ENCODE measurements at places on chromosomes 7 and 10.

- no peak for DNase-seq
These were observed 15.8 kb upstream of the KMT2E start for GRCh38 chr7:104998040-104998752.

GRCh38 chr7:74398426-74398825 lies 55.3 kb upstream of the GTF2IRD1 start:
- DNase-seq, result no peak

DNA sequence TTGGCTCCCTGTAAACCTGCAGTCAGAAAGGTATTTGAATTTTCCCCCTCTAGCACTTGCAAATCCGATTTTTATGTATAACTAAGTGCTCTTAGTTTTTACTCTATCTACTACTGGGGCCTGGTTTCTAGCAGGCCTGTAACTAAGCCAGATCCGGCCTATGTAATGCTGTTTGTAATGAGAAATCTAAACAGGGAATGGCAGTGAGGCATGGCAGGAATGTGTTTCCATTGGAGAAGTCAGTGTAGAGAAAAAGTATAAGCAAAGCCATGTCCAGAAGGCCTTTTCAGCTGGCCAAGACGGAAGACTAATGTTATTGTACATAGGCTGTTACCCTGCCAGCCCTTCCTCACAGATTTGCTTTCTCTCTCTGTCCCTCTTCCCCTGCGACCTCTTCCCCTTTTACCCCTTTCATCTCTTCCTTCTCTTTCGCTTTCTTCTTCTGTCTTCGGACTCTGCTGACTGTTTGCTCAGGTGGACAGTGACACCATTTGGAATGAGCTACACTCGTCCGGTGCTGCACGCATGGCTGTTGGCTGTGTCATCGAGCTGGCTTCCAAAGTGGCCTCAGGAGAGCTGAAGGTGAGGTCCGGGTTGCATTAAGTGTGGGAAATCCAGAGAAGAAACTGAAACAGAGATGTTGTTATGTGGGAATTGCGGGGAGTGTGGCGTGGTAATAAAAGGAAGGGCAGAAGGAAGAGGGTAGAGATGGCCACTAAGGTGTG lies 297.5 kb downstream of the HDAC9 start:
- no peak for DNase-seq

DNA sequence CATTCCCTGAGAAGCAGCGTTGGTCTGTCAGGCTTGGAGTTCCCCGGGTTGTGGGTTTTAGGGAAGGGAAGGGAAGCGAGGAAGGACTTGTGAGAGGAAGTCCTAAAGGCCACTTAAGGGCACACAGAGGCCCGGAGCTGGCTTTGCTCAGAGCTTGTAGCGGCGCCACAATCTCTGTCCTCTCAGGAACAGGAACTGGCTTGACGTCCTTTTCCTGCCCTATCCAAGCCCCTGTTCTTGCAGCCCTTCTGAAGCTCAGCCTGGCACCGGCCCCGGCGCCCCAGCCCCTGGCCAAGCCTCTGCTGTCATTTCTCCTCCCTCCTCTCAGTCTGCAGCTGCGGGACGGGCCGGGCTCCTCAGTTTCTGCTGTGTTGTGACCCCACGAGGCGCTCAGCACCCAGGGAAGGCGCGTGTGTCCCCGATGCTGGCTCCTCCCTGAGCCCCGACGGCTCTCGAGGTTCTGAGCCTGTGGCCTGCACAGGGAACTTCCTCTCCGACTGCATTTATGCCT lies at the start of gene GIMAP8:
GIMAP8 (plus strand) TSS at position 140 of the 511 bp plus-strand sequence. CDS start 16,069 bp downstream, outside the sequence.
- peak; percentile 95 for DNase-seq

DNA sequence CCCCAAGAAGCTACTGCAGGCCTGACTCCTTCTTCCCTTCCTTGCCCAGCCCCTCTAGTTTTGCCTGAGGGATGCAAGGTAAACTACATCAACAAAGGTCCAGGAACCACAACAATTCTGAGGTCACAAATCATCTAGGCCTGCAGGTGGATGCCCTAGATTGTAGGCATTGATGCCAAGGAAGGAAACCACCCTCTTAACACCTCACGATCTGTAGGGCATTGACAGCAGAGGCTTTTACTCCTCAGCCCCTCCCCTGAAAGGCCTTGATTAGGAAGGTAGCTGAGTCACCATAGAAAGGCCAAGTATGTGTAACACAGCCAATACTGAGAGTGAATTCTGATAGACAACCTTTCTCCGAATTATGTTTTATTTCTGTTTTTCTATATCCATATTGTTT lies 46.7 kb upstream of the FAM3C start:
- no peak for DNase-seq

DNA sequence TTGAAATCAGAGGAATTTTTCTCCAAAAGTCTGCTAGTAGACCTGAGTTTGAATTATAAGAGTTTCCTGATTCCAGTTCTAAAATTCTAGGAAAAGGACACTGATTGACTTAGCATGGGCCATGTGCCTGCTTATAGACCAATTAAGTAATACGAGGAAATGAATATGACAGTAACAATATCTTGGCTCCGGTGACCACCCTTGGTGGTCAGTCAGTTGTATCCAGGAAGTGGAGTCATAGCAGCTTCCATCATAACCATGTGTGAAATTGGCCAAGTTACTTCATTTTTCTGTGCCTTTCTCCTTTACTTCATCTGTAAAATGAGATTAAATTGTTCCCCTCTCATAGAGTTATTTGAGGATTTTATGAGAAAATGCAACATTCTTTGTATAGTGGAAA lies 66.9 kb downstream of the MTPAP start:
- peak; percentile 8 for DNase-seq

GRCh38 chr10:125056161-125057132 lies 103.9 kb downstream of the CTBP2 start:
- DNase-seq, result no peak

- DNase-seq, result no peak
These were observed 209.5 kb downstream of the HERPUD2 start for GRCh38 chr7:35485436-35485835.

DNA sequence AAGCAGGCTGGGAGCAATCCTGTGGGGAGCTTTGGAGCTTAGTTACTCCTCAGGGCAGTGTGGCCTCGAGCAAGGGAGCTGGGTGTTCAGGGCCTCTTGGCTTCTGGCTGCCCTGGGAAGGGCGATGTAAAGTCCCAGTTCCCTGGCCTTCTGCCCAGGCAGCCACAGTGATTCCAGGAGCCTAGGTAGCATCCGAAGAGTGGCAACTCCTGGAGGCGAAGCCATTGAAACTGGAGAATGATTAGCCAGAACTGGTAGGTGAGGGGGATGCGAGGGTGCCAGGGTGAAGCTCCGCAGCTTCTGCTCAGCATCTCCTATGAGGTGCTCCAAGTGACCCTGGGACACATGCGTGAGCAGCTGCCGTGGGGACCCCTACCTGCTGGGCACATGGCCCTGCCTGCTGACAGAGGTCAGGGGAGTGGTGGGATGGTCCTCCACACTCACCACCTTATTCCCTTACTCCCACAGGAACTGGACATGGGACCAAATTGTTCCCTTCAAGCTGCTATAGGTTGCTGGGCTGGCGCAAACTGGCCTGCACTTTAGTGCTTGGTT lies 7.8 kb upstream of the GDF2 start:
- DNase-seq, result no peak

DNA sequence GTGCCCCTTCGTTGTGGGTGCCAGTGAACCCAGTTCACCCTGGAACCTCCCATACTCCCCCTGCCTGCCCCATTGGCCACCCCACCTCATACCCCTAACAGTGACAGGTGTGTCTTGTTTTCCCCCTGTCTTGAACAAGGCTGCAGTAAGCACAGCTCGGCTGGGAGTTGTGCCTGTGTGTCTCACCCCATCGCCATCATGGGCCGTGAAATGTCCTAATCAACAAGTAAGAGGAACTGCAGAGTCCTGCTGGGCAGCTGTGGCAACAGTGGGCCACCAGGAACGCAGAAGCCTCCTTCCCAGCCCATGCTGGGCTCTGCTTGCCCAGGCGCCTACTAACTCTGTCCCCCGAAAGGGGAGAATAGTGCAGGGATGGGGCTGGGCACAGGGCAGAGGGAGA lies 91.6 kb downstream of the C10orf105 start:
- DNase-seq, result peak; percentile 54

- DNase-seq, result peak; percentile 45
These were observed 488.4 kb upstream of the AKR1E2 start for GRCh38 chr10:4337563-4337962.

- DNase-seq, result peak; percentile 96
These were observed 1.6 kb downstream of the ZNF467 start for GRCh38 chr7:149771720-149772240.

- DNase-seq, result no peak
These were observed 30.8 kb downstream of the GRID1 start for GRCh38 chr10:86335831-86336230.

DNA sequence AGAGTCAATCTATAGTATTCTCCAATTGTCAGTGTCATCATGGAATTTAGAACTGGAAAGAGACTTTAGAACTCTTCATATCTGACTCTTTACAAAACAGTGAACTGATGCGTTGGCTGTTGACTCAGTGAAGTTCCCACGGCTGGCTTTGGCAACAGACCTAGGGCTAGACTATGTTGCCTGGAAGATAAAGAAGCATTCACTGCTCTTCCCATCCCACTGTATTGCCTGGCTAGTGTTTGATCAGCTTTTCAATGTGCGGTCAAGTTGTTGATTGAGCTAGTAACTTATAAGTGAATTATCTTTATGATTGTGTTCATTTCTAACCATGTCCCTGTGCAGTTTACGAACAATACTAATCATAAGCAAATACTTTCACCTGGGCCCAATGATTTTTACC lies 365.7 kb upstream of the LRGUK start:
- no peak for DNase-seq

DNA sequence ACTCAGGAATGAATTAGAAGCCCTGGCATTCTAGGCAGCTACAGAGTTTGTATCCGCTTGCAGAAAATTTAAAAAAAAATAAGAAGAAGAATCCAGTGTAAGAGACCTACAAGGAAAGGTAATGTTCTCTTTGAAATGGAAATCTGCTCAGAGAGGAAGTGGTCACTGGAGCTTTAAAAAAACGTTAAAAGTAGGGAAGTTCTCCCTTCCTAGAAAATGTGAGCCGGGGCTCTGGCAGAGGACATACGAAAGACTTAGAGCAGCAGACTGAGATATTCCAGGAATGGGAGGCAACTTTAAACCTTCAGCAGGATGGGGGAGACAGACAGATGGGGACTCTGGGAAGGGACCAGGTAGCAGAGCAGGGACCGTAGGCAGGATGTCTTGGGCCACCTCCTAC lies 149.4 kb upstream of the NPS start:
- DNase-seq, result peak; percentile 7

- no peak for DNase-seq
These were observed 27.4 kb upstream of the NFKB2 start for GRCh38 chr10:102368077-102368476.

DNA sequence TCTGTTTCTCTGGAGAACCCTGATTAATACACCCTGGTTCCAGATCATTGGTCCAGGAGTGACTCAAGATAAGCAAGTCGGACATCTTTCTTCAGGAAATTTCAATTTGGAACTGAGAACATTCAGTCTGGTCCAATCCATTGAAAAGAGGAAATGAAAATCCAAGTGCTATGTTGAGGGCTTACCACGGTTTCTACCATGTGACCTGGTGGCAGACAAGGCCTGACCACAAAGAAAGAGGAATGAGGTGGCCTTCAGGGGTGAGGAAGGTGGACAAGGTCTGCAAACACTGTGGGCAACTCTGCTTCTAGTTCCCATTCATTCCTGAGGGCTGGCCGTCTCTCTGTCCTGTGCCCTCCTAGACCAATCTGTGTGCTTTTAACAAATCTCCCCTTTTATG lies 149.2 kb upstream of the GHITM start:
- DNase-seq, result peak; percentile 45

GRCh38 chr7:24372961-24373955 lies 89.3 kb downstream of the NPY start:
- no peak for DNase-seq

- no peak for DNase-seq
These were observed 1.7 kb downstream of the CDK6 start for GRCh38 chr7:92834507-92835260.

DNA sequence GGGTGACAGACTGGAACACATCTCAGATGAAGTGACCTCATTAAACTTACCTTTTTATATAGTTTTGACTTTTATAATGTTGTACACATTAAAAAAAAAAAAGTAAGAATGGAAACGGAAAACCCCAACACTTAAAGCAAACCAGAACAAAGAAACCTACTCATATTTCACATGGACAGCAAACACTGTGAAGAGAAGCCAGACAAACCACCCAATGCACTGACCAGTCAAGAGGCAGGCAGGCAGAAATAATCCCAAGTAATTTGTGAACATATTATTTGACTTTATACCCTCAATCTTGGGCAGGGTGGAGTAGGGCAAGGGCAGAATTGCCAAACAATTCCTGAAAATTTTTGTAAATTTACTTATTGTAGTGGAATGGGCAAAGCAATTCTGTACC lies 39.8 kb downstream of the WAPL start:
- DNase-seq, result no peak

DNA sequence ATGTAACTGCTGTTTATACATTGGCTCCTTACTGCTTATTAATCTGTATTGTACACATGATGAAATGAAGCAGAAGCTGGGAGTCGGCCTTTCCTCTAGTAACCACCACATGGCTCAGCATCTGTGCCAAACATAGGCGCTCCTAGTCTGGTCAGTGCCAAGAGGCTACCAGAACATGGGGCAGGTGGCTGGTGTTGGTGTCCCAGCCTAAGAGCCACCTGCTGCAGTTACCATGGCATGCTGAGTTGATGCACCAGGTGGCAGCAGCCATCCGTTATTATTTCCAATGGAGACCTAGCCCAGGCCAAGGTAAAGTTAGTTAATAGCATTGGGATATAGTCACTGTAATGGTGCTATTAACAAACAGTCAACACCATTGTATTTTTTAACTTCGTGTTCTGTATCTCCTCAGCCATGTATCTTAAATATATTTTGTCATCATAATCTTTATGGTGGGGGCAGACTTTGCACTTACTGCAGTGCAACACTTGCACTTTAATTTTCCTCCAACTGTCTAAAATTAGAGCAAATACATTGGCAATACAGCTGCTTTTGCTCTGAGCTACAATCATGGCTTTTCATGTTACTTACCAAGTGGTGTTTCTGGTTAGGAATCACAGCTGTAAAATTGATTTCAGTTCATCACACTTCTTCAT lies 33.1 kb downstream of the HBP1 start:
- no peak for DNase-seq

DNA sequence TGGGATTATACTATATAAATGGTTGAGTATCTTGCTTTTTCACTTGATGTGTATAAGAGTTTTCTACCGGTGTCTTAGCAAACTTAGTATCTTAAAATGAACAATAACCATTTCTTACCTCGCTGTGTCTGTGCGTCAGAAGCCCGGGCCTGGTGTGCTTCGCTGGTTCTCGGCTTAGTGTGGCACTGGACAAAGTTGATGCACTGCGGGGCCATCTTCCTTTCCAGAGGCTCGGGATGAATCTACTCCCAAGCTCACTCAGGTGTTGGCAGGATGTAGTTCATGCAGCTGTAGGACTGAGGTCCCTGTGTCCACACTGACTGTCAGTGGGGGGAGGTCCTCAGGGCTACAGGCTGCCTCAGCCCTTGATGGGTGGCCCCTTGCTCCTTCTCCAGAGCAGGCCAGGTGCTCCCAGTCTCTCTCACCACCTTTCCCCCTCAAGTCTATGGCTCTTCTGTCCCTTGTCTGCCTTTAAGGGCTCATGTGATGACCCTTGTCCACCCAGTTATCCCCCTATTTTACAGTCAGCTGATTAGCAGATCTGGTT lies 227.8 kb downstream of the GLRX3 start:
- no peak for DNase-seq

- no peak for DNase-seq
These were observed 119.5 kb upstream of the PRSS1 start for GRCh38 chr7:142629588-142630260.

All from suppressor macrophage treated with lipopolysaccharide for 4 hours (primary cell).